ENCODE measurements at places on chromosomes 11 and 22.
A peak's percentile ranks its signal among the peaks of the same experiment; 100 is the strongest.

- DNase-seq, result no peak
Observed at GRCh38 chr11:14422052-14422813, 63.2 kb upstream of the RRAS2 start.

GRCh38 chr11:100929377-100929776 lies 200.2 kb downstream of the PGR start:
- no peak for DNase-seq

GRCh38 chr11:112625814-112626213 lies 335.4 kb upstream of the NCAM1 start:
- DNase-seq, result no peak

- DNase-seq, result no peak
Observed at GRCh38 chr11:456533-456932, 6.5 kb downstream of the PTDSS2 start.

DNA sequence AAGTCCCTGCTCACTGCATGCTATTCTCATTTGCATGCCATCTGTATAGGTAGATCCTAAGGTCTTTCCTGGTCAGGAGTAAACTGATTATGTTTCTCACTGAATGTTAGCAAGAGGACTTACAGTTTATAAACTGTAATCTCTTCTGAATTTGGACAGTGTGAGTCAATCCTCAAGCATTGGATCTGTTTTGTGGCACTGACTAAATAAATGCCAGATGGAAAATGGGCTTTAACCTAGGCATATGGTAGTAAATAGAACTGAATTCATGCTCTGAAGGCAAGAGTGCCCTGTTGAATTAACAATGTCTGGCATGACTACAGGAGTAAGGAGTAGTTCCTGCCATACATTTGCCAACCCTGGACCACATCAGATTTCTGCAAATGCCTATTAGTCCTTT lies 11.4 kb downstream of the FAM181B start:
- no peak for DNase-seq

- no peak for DNase-seq
Observed at GRCh38 chr22:23847991-23848864, 9.4 kb upstream of the DERL3 start.

GRCh38 chr22:46058091-46058420 lies 81.1 kb upstream of the WNT7B start:
- DNase-seq, result peak; percentile 48

GRCh38 chr11:35064114-35064800 lies 74.7 kb upstream of the CD44 start:
- DNase-seq, result no peak

DNA sequence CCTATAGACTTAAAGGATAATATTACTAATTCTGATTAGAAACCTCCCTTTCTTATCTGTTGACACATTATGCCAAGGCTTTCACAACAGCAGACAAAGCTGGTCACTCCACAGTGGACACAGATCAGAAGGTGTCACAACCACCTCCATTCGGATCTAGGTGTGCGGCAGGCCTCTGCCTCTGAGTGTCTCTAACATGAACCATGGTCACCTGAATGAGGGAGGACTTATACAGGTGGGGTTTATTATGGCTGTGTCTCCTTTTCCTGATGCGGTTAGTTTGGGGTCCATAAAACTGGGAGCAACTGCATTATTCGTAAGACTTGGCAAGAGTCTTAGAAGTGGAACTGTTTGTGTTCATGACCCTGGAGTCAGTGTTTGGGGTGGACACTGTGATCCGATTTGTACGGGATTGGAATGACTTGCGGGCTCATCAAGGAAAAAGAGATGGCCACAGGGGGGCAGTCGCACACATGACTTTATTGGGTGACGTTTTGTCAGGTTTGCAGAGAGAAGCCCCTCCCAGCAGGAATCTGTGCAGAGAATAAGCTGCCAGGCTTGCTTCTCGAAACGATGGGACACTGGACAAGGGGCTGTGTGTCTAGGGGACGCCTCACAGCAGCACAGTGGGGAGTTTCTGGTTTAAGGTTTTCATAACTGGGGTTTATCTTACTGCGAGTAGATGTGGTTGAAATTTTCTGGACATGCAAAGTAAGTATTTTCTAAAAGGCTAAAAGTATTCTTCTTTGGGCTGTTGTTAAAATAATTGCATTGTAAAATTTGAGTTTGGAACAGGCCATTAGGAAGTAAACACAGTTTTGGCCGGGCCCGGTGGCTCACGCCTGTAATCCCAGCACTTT lies 90.6 kb downstream of the GAB4 start:
- peak; percentile 58 for DNase-seq

DNA sequence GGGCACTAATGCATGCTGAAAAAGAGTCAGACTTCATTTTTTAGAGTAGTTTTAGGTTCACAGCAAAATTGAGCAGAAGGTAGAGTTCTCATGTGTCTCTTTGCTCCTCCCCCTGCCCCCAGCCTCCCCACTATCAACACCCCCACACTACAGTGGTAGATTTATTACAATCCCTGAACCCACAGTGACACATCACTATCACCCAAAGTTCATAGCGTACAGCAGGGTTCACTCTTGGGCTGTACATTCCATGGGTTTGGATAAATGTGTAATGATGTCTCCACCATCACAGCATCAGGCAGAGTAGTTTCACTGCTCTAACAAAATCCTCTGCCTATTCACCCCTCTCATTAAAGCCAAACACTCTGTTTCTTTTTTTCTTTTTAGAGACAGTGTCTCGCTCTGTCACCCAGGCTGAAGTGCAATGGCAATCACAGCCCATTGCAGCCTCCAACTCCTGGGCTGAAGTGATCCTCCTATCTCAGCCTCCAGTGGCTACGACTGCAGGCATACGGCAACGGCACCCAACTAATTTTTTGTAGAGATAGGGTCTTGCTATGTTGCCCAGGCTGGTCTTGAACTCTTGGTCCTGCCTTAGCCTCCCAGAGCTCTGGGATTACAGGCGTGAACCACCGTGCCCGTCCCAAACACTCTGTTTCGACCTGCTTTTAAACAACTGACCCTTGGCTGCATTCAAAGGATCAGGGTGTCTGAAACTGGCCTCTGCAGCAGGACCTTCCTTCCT lies 4.1 kb downstream of the BEST1 start:
- no peak for DNase-seq

DNA sequence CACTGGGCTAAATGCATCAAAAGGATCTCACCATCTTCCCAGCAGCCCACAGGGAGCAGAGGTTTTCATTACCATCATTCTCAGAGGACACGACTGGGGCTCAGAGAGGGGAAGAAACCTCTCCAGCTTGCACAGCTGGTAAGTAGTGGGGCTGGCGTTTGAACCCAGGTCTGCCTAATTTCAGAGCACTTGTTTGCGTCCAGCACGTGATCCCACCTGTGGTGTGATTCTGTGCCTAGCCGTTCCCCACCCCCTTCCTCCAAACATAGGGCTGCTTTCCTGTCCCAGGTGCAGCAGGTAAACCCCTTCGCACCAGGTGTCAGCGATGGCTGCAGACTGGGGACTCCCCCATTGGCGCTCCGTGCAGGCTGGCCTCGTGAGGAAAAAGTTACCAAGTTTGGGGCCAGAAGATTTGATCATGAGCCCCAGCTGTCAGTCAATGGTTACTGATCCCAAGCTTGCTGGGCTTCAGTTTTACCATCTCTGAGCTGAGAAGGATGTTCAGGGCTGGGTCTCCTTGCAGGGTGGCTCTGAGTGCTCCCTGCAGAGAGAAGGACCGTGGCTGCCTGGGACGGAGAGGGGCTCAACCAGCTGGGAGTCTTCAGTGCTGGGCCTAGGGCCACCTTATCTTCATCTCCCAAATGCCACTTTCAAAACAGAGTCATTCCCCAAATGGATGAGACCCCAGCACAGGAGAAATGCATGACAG lies 445.6 kb downstream of the TBC1D22A start:
- DNase-seq, result no peak

DNA sequence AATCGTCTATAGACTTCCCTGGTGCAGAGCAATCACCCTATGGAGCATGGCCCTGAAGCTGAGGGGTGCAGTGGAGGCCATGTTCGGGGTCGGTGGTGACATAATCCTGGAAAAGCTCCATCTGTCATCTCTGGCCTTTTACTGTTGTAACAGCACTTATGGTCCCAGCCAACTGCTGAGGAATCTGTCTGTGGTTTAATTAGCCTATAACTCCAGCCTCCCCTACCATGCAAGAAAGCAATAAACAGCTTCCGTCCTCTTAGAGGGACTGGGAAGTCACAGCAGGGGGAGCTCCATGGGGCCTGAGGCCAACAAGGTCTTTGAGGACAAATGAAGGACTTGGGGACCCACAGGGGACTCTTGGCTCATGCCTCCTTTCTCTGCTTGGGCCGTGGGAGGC lies 159.1 kb upstream of the NECTIN1 start:
- no peak for DNase-seq

GRCh38 chr22:34333285-34333684 lies 413.0 kb upstream of the LARGE1 start:
- no peak for DNase-seq

DNA sequence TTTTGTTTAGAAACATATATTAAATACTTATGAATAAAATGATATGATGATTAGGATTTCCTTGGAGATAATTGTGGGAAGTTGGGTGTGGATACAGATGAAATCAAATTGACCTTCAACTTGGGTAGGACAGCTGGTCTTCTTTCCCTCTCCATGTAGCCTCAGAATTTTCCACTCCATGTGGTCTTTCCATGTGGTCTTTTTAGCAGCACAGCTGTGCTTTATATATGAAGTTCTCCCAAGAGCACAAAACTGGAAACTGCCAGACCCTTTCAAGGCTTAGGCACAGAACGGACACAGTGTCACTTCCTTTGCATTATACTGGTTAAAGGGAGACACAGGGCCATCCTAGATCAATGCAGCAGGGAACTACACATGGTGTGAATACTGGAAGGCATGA lies 28.6 kb downstream of the FAM76B start:
- DNase-seq, result no peak

DNA sequence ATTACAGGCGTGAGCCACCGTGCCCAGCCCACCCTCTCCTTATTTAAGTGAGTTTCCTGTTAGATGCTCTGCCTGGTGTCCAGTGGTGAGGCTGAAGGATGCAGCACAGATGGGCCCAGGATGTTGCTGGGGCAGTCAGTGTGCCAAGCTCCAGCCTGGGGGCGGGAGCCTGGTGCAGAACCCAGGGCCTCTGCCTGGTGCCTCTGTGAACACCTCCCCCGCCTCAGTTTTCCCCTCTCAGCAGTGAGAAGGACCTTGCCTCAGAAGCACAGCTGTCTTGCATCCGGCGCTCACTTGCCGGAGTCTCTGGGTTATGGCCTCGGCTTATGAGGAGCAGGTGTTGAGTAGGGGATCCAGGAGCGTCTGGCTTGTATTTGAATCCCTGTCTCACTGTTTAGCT lies 116.2 kb downstream of the KIAA1671 start:
- DNase-seq, result no peak

DNA sequence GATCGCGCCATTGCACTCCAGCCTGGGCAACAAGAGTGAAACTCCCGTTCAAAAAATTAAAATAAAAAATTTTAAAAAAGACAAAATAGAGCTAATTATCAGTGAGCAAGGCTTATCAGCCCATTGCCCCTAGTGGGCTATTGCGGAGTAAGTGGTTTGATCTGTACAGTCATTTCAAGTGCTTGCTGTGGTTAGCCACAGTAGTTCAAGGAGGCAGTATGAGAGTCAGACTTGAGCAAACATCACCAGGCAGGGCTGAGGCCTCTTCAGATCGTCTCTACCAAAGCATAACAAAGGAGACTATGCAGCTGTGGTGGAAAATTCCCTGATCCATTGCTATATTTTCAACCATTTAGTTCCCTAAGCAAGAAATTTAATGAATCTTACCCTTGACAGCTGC lies 4.3 kb upstream of the SBF2 start:
- DNase-seq, result no peak

DNA sequence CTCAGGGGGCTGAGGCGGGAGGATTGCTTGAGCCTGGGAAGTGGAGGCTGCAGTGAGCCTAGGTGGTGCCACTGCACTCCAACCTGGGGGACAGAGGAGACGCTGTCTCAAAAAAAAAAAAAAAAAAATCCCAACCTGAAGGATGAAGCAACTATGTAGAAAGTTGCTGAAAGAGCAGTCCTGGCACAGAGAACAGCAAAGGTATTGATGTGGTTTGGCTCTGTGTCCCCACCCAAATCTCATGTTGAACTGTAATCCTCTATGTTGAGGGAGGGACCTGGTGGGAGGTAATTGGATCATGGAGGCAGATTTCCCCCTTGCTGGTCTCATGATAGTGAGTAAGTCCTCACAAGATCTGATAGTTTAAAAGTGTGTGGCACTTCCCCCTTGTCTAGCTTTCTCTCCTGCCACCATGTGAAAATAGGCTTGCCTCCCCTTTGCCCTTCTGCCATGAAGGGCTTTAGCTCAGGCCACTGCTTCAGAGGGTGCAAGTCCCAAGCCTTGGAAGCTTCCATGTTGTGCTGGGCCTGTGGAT lies 10.7 kb upstream of the SERPING1 start:
- DNase-seq, result no peak

DNA sequence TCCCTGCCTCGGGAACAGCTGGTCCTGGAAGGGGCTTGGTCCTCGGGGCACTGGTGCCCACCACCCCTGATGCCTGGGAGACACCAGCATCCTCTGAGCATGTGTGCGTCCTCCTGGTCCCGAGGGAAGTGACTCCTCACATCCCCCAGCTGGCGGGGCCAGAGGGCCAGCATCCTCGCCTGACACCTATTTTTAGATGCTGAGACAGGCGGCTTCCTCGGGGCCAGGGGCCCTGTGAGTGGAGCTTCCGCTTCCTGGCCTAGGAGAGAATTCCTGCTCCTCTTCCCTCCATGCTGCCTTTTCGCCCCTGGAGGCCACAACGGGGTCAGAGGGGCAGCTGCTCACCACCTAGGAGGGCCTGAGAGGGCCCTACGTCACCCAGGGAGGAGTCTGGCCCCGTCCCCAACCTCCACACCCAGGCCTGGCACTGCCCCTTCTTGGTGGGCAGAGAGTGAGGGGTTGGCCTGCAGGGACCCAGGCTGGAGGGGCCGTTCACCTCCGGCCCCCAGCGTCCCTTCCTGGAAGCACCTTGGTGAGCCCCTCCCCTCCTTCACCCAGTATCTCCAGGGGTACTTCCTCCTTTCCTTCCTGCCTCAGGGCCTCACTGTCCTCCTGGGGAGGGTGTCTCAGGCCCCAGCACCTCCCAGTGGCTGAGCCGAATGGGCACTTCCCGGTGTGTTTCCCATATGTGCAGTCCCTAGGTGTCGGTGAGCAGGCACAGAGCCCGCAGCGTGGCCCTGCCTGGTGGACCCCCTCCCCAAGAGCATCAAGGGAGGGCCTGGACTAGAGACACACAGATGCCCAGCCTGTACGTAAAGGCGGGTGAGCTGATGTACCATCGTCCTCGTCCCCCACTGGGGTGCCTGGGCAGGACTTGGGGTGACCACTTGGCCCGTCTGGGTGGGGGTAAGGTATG lies 6.1 kb downstream of the CD81 start:
- peak; percentile 47 for DNase-seq

DNA sequence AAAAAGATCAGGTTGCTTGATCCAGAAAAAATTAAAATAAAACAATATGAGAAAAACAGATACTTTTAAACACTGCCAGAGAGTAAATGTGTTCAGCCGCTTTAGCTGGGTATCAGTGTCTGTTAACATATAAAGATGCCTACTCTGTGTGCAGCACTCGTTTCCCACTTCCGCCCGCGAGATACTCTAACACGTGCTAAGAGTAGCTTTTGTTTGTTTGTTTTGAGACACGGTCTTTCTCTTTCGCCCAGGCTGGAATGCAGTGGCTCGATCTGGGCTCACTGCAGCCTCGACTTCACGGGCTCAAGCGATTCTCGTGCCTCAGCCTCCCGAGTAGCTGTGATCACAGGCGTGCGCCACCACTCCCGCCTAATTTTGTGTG lies 531 bp upstream of the MEN1 start:
- no peak for DNase-seq

Data from memory B cell (primary cell).